Pancreas (tissue), 10 donors: ENCODE measurements at places on chromosomes 2 and 18.

DNA sequence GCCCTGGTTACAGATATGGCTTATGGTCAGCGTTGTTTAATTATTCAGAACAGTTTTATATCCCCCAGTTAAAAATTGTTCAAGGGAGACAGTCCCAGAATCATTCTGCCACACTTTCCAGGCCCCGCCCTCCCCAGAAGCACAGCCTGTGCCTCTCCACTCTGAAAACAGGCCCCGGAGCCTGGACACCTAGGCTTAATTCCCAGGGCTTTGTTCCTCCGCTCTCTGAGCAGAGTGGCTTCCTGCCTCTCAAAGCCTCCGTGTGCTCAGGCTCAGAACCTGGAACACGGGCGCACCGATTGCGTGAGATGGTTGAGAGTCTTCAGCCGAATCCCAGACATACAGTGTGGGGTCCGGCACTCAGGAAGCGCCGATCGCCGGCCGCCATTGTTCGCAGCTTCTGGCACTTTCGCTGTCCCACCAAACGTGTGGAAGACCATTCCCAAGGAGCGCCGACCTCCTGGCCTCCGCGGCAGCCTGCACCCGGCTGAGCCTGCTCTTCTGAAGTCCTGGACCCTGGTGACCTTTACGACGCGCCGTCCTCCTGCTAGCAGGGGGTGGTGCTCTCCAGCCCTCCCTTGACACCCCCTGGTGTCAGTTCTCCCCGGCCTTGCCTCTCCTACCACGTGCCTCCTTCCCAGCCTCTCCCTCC, 45.6 kb downstream of the TWIST2 start:
- no peak for DNase-seq

DNA sequence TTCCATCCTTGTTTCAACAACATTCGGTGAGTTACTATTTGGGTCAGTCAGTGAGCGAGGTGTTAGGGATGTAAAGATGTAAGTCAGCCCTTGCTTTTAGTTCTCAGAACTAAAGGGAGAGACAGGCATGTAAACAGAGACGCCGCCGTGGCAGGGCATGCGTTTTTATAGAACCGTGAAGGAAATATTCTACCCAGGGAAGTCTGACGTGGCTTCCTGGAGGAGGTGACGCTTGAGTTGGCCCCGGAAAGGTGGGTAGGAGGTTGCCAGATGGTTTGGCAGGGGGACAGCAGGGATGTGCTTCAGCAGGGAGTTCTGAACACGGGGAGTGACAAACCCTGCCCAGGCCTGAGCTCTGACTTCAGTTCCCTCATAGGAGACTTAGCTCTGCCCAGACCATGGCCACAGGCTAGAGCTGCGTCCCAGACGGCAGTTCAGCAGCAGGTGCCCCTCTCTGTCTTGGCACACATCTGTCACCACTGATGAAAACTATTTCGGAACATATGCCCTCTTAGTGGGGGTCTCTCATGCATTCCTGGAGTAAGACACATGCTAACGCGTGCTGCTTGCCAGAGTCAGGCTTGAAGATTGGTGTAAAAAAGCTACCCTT, 23.4 kb upstream of the RPL31 start:
- DNase-seq, result no peak

GRCh38 chr2:78870343-78870967, 155.0 kb upstream of the REG3G start:
- DNase-seq, result no peak

DNA sequence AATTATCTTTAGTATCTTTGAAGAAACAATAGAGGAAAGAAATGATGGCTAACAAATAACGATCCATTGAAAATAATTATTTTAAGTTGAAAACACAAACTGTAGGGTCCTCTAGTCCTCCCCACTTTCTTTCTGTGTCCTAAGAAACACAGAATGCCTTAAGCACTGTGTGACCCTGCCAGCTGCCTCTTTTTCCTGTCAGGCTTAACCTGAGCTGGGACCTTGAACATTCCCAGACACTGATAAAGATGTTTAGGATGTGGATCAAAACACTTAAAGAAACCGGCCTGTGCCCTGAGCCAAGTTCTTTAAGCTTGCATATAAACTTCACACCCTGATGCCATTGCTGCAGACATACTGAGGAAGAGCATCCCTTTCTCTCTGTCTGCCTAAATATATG, 755.4 kb upstream of the VRK2 start:
- DNase-seq, result no peak

DNA sequence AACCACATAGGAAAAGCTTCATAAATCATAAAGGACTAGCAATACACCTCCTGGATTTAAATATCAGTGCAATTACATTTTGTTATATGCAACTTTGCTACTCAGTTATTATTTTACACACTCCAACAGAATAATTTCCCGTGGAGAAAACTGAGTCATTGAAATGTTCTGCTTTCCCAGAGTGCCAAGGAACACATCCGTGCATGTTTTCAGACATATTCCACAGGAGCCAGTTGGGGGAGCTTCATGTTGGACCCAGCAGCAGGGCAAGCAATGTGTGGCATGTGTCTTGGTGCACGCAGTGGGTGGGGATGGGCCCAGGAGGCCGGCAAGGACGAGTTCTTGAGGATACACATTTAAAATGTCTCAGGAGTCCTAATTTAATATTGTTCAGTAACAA, 14.4 kb upstream of the SMIM21 start:
- DNase-seq, result no peak

DNA sequence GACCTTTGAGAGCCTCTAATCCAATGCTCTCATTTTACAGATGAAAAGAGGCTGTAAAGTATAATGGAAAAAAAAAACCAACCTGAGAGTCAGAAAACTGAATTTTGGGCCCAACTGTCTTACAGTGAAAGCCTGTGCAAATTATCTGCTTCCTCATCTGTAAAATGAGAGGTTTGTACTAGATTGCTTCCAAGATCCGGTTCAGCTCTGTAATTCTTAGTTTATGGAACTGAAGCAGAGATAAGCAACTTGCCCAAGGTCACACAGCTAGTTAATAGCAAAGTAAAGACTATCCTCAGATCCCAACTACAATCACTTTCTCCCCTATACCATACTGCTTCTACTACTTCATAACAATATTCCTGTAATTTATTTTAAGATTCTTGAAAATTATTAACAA, 6.3 kb downstream of the TLK1 start:
- no peak for DNase-seq

- no peak for DNase-seq
Observed at GRCh38 chr2:217337771-217338170, 477.9 kb upstream of the TNP1 start.

DNA sequence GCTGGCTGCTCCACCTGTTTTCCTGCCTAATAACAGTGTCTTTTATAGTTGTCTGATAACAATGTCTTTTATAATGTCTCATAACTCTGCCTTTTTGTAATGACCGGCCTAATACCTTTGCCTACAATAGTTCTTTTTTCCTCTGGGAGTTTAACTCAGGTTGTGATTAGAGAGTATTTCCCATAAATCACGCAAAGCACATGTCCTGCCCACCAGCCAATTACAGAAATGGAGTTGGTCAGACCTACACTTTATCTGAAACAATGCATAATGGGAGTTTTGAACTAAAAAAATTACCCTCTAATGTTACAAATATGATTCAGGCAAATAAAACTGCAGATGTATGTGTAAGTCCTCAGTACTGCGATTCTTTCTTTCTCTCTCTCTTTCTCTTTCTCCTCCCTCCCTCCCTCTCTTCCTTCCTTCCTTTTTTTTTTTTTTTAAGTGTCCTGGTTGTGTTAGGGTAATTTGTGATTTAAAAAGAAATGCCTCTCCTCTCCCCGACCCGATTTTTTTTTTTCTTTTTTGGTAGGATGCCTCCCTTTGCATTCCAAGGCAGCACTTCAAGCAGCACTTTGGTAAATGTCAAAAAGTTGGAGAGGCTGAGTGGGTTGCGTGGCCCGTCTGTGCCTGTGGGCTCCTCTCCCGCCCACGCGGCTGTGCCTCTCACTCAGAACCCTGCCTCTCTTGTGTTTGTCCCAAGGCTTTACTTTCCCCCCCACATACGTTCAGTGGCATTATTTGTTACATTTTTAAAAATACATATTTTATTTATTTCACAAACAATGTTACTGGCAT, 147.3 kb downstream of the AGAP1 start:
- no peak for DNase-seq

DNA sequence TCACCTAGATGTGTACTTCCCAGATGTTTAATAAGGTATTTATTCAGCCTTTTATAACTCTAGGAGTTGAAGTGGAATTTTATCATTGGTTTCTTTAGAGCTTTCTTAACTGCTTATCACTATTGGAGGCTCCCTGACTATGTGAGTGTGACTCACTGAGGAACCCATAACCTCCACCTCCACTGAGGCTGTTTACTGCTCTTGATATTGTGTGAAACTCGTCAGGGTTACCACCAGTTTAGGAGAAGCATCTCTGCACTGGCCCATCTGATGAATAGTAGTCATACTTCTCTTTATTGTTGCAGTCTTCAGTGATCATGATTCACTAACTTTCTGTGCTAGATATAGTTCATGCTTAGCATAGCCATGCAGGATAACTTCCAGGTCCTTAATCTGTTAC, 79.6 kb upstream of the UBXN4 start:
- DNase-seq, result no peak

DNA sequence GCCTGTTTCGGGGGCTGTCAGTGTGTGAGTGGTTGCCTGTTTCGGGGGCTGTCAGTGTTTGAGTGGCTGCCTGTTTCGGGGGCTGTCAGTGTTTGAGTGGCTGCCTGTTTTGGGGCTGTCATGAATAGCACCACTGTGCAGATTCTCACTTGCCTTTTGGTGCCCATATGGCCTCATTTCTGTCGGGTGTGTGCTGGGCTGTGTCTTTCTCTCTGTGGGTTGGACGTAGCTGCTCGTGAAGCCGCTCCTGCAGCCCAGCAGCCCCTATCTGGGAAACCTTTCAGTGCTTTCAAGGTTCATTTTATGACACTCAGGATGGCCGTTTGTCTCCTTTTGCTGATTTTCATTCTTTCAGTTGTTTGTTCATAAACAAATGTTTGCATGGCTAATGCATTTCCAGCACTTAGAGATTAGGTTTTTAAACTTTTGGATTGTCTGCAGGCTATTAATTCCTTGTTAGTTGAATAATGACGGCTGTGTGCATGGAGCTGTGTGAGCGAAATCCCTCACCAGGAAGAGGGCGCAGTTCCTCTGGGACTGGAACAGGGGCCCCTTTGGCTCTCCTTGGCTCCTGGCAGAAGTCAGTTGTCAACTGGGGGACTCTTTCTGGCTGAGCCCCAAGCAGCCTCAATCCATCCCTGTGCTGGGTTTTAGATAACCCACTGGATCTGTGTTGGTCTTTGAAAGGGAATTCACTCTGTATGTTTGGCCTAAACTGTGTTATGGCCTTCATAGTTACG, 10.8 kb downstream of the AGAP1 start:
- no peak for DNase-seq

GRCh38 chr18:36031407-36031806, 36.0 kb downstream of the RPRD1A start:
- no peak for DNase-seq

GRCh38 chr2:181231886-181232621, 225.1 kb upstream of the ITGA4 start:
- no peak for DNase-seq

- no peak for DNase-seq
Observed at GRCh38 chr2:180411661-180412060, 404.6 kb upstream of the CWC22 start.

GRCh38 chr2:223001797-223002175, 50.2 kb upstream of the KCNE4 start:
- no peak for DNase-seq

- no peak for DNase-seq
Observed at GRCh38 chr2:195967336-195967735, 101.3 kb downstream of the DNAH7 start.
